ENCODE measurements at places on chromosomes 11 and 22.

DNA sequence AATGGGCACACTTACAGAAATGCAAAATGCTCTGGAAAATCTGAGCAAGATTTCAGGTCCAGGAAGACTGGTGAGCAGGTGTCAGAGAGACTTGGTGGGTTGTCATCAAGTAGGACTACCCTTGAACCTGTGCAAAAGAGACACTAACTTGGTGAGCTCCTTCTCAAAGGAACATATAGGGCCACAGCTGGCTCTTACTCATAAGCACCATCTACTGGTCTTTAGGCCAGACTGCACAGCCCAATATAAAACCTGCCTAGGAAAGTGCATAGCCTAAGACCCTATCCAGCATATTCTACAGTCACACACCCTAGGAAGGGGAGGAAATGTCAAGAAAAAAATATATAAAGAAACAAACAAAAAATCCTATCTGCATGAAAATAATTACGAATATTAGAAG, 18.2 kb upstream of the OR10W1 start:
- DNase-seq: no peak

GRCh38 chr11:46020084-46020599, 97.7 kb downstream of the LARGE2 start:
- no peak for DNase-seq

DNA sequence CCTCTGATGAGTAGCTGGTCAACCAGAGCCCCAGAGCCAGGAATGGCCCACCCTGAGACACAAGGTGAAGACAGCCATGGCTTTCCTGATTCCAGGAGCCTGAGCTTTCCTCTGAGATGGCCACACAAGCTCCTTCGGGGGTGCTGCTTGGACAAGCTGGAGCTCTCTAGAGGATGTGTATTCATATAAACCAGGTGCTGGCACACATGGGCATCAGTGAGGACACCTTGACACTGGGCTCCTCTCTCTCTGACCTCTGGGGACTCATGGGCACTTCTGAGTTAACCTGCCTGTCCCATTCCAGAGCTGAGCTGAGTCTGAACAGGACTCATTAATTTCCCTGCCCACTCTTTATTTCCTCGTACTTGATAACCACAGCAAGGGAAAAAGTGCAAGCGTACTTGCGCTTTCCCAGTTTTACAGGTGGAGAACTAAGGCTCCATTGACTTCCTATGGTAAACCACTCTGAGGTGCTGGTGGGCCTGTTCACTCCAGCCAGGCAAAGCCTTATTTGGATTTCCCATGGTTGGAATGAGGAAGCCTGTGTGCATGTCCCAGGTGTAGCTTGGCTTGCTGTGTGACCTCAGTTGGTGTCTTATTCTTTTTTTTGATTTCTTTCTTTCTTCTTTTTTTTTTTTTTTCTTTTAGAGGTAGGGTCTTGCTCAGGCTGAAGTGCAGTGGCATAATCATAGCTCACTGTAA, 25.4 kb downstream of the INSC start:
- no peak for DNase-seq

DNA sequence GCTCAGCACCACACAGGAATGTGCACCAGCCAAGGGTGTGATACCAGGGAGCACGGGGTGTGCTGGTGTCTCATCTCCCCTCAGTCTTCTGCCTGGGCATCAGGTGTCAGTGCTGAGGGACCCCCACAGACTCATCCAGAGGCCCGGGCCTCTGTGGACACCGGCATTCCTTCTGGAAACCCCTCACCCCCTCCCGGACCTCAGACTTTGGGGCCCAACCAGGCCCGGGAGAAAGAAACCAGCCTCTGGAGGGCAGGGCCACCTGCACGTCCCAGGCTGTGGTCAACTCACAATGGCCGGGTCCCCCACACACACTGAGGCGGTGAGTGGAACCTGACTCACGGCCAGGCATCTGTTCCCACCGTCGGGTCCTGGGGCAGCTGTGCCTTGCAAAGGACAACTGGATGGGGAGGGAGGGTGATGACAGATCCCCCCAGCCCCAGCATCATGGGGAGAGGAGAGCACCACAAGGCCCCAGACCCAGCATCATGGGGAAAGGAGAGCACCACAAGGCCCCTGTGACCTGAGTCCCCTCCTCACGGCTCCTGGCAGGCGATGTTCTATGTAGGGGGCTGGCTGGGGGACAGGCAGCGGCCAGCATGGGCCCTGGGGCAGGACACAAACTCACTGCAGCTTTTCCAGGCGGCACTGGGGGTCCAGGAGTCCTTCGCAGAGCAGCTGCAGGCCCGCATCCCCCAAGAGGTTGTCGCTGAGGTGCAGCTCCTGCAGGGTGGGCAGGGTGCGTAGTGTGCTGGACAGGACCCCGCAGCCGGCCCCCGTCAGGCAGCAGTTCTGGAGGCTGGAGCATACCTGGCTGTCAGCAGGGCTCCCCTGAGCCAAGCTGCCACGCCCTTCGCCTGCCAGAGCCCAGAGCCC, 7.6 kb downstream of the RNH1 start:
- no peak for DNase-seq

- DNase-seq: no peak
Observed at GRCh38 chr22:23179381-23180299, 669 bp upstream of the BCR start.

DNA sequence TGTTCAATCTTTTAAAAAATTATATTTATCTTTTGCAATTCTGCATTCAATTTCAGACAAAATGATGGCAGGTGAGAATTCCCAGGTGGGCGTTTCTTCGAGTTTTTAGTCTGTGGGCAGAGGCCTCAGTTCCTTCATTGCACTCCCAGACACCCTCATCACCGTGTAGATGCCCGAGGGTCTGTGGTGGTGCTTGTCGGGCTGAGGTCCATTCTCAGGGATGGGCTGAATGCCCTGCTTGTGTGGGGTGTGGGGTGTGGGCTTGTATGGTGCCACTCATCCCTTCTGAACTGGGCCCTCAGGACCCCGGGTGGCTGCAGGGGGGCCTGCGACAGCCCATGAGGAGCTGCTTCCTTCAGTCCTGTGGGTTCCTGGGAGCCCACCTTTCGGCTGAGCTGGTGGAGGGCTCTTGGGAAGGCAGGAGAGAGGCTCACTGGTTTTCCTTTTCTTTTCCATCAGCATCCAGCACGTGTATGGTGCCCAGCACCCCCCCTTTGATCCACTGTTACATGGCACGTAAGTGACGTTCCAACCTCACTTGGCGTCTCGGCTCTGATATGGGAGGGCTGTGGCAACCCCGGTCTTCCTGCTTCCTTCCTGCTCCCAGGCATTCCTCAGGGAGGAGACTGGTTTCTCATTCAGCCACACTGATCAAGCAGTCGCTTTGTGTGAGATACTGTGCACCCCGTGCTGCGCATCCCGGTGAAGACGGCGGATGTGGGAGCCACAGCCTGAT, 29.8 kb downstream of the TBC1D22A start:
- no peak for DNase-seq

DNA sequence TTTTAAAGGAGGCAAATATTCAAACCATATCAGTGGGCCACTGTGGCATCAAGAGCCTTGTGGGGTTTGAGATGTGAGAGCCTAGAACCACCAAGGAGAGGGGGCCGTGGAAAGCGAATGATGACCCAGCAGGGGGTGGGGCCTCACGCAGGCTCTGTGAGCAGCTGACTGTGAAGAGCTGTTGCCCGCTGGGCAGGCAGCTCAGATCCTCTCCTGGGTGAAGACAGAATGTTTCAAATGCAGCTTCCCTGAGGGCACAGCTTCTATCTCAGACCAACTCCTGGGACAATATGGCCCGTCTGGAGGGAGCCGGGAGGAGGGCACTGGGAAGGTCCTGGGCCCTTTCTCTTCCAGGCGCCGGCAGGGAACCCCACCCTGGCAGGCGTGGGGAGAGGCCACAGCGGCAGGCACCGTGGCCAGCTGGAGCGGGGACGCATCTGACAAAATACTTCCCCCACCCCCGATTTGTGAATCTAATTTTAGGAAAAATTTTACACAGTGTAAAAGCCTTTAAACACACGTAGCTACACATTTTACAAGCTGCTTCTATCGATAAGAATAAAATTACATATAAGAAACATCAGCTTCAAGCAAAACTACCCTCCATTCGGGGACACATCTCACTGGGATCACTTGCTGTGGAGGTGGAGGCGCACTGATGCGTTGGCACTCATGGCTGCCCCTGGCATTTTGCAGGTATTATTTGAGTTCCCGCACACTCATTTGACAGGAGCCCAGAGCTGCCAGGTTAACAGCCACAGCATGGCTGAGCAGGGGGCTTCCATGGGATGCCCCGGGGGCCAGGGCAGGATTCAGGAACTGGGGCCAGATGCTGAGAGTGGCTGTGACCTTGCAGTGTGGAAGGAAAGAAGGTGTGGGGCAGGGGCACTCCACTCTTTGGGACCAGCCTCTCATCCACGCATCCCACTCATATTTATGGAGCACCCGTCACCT, 40.3 kb downstream of the PARVG start:
- no peak for DNase-seq

- DNase-seq: no peak
Observed at GRCh38 chr22:29072979-29073617, at the start of gene KREMEN1. KREMEN1 (plus strand) TSS chr22:29073035; CDS start chr22:29073131, 96 bp downstream.

DNA sequence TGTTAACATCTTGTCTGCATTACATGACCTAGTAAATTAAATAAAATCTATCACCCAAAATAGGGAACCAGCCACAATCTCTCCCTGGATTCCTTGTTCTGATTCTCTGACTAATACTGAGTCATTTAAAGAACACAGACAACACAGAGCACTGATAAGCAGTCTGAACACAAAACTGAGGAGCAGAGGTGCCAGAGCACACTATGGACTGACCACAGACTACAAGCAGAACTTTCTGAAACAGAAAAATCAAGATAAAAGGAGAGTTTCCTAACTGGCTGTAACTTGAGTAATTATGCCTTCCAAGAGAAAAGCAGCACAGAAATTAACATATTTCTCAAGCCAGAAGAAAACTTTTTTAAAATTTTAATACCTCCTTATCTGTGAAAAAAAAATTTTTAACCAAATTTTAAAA, 128.8 kb downstream of the SGSM3 start:
- no peak for DNase-seq

GRCh38 chr11:128757235-128757711, 63.4 kb downstream of the FLI1 start:
- no peak for DNase-seq

DNA sequence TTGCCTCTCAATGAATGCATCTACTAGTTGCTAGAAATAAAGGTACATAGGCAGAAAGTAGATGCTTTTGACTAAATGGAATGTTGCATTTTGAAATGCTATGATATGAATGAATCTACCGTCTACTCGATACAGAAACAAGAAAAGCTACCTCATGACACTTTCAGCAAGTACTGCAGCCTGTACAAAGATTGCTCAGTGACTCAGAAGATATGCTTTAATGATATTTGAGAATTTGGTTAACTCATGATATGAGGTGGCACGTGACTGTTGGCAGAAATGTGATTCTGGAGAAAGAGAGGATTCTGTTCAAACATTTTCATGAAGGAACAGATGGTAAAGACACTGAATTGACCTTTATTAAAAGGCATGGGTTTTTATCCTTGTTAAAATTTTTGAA, 76.0 kb downstream of the HSD17B12 start:
- no peak for DNase-seq

All from hippocampal formation (tissue), 2 donors.